ENCODE measurements at places on chromosomes 5 and 9. TPM values are rescaled to one million over a fixed set of nuclear protein-coding genes. Genes with fewer than 3 reads are reported as not detected.

The FBP2 gene
- not detected for total RNA-seq

The LCP2 gene
- total RNA-seq = 2.4 TPM

The CDH10 gene
- not detected for total RNA-seq

The SHISAL2B gene
- total RNA-seq = not detected

The TTC39B gene
- total RNA-seq = 6.7 TPM

The EXOC3 gene
- total RNA-seq = 52.1 TPM

The CCNO gene
- not detected for total RNA-seq

The MRPL36 gene
- total RNA-seq = 36.9 TPM

DNA sequence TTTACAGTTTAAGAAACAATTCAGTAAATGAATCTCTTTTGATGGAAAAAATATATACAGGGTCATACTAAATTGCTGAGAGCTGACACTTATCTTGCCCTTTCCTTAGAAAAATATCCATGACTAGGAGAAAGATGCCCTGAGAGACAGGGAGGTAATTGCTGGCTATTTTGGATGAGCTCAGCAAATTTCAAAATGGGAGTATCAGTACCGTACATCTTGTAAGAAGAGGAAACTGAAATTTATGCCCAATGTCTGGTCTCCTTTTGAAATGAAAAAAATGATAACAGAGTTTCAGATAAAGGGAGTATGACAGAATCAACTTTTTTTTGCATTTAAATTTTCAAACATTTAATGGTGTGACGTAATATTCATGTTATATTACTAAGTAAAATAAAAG, 415.8 kb upstream of the CDH10 start:
- DNase-seq = no peak

DNA sequence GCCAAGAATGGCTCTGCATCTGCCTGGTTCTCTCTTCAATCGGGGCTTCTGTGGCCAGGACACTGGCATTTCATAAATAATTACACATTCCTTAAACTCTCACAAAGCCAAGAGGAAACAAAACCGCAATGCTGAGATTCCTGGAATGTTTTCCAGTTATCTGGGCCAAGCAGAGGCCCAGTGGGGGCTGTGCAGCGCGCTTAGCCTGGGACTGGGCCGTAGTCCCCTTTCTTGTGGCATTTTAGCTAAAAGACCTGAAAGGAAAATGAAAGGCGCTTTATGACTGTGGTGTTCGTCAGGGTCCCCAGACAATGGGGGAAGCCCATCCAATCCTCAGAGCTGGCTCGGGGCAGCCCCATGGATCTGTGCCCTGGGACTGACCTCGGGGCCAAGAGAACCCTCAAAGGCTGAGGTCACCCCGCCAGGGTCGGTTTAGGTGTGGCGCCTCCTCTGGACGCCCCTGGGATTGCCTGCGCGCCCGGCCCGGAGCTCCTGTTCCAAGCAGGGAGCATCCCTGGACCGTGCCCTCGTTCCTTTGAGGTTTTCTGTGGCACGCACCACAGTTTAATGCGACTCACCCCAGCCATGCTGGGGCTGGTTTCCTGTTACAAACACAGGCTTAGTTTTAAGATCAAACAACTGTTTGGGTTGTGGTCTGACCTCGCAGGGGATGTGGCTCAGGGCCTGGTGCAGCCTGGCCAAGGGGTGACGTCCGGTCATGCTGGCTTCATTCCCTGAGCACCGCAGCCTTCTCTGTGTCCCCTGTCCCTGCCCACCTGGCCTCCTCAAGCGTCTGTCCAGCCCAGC, 51.5 kb upstream of the NKD2 start:
- DNase-seq = peak; percentile 87

- no peak for DNase-seq
Measured at GRCh38 chr9:111144741-111145140, 106.5 kb upstream of the LPAR1 start.

- DNase-seq = peak; percentile 26
Measured at GRCh38 chr9:78605041-78606000, 308.4 kb downstream of the PSAT1 start.

DNA sequence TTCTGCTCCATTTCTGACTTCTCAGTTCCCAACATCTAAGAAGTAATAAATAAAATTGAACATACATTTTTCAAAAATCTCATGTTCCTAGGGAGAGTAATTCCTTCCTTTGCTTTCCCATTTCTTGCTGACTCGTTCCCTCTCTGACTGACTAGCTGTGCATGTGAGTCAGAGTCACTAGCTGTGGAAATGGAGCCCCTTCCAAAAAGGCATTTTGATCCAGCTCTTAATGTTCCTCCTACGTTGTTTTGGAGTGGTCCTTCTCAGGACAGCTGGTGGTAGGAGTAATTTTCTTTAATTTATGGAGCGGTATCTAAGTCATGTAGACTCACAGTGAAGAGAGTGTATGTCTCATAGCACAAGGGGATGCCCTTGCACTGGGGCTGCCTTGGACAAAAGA, 460.2 kb downstream of the GADD45G start:
- no peak for DNase-seq

- DNase-seq = no peak
Measured at GRCh38 chr5:150078802-150079689, 7.3 kb downstream of the CSF1R start.

GRCh38 chr5:131965826-131966415, 20.5 kb upstream of the MEIKIN start:
- DNase-seq = no peak

DNA sequence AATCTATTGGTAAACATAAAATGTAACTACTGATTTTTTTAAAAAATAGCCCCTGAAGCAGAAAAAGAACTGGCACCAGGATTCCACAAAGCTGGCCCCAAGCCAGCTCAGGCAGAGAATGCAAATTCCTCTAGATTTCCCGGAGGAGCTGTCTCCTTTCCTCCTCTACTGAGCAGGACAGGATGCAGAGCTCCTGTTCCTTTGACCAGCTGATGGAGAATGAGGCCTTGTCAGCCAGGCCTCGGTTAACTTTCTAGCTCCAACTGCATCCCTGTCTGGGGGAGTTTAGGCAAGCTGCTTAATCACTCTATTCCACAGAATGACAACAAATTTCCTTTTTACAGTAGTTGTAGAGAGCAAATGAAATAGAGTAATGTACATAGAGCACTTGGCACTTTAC, 155.5 kb downstream of the GNAQ start:
- peak; percentile 76 for DNase-seq

DNA sequence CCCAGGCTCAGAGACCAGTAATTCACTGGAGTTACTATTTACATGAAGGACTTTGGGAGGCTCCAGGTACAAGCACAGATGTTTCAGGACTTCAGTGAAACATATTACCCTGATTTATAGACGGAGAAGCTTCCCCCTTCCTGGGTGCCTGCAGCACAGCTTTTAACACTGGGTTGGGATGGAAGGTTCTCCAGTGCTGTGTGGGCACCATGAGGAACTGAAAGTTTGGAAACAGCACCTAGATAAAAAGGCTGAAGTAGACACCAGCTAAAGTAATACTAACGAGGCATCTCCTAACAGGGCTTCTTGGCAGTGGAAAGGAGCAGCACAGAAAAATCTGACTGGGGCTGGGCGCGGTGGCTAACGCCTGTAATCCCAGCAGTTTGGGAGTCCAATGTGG, 70.7 kb downstream of the GCNT1 start:
- no peak for DNase-seq

- DNase-seq = no peak
Measured at GRCh38 chr5:159735749-159736660, 180.3 kb upstream of the ADRA1B start.

GRCh38 chr5:28430565-28431178, 1392.3 kb upstream of the CDH9 start:
- DNase-seq = no peak

GRCh38 chr5:157066080-157066479, 7.2 kb upstream of the HAVCR1 start:
- no peak for DNase-seq

GRCh38 chr5:142925795-142926194, 155.6 kb downstream of the ARHGAP26 start:
- DNase-seq = peak; percentile 85

GRCh38 chr5:14465116-14465515, 116.5 kb upstream of the OTULINL start:
- DNase-seq = no peak

DNA sequence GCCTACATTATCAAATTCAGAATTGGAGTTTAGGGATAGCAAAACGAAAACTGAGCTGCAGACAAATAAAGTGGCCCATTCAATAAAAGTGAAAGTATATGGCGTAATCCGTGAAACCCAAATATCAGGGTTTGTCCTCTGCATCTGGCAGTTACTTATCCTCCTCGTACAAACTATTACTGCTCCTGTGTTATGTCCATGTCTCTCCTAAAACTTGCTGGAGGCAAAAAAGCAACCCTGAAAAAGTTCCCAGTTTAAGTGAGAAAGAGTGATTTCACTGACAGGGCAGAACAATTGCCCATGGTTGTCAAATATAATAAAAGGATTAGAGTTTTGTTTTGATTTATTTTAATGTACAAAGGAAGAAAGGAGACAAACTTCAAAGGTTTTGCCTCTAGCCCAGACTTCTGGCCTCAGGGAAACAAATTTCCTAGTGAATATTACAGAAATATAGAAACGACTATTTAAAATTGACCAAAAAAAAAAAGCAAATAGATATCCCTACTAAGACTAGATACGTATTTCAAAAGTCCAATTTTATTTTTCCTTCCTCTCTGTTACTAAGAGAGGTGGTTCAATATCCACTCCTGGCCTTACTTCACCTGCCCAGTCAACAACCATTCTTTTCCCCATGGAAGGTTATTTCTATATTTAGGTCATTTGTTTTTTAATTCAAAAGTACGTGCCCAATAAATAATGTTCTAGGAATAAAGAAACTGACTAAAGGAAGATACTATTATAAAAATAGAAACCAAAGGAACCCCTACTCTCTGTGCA, 50.0 kb downstream of the NFIB start:
- no peak for DNase-seq

DNA sequence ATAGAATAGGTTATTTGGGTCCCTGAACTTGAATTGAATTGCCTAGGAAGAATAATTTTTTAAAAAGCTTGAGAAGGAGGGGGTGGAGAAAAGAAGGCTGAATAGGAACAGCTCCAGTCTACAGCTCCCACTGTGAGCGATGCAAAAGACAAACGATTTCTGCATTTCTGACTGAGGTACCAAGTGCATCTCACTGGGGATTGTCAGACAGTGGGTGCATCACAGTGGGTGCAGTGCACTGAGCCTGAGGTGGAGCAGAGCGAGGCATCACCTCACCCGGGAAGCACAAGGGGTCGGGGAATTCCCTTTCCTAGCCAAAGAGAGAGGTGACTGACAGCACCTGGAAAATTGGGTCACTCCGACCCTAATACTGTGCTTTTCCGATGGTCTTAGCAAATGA, 782.2 kb upstream of the RGMB start:
- no peak for DNase-seq

DNA sequence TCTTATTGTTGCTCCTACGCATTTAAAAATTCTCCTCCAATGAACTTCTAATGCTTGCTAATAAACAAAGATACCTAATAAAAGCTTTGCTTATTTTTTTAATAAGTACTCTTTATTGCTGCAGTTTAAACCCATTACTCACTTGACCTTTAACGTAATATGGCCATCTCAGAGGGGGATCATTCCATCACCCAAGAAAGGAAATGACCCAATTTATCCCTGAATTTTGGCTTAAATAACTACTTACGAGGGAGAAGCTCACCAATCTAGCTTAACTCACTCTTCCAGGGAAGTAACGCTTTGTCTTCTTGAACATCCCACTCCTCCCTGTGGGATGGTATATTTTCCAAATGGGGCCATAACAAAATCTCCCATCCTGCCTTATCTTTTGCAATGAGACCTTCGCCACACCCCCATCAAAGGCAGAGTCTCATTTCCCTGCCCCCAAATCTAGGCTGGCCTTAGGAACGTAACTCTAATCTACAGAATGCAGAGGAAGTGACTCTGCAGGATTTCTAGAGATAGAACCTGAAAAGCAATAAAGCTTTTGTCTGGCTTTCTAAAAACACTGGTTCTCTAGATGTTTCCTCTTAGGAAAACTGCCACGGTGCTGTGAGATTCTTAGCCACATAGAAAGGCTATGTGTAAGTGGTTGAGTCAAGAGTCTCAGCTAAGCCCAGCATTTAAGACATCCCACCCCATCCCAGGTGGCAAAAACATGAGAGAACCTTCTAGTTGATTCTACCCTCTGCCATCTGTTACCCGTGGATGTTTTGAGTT, 310.0 kb downstream of the ASTN2 start:
- DNase-seq = no peak

- peak; percentile 0 for DNase-seq
Measured at GRCh38 chr5:29005386-29005785, 1967.0 kb upstream of the CDH9 start.

DNA sequence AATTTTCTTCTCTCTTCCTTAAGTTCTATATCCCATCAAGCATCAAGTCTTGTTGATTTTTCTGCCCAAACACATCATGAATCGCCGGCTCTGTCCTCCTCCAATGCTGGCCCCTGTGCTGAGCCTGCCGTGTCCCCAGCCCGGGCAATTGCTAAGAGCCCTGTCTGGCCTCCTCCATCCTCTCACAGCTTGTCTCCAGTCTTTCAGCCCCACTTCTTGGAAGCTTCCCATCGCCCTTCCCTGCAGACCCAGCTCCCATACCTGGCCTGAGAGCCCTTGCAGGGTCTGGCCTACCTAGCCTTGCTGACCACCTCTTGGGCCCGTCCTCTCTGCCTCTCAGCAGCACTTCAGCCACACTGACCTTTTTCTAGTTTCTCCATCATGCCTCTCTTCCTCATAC, 61.9 kb downstream of the COL15A1 start:
- DNase-seq = no peak

GRCh38 chr5:21856987-21857386, 996.2 kb downstream of the CDH12 start:
- DNase-seq = no peak

GRCh38 chr9:18745710-18746109, 271.8 kb downstream of the ADAMTSL1 start:
- DNase-seq = no peak

GRCh38 chr9:126379661-126380360, 53.2 kb downstream of the MVB12B start:
- no peak for DNase-seq

DNA sequence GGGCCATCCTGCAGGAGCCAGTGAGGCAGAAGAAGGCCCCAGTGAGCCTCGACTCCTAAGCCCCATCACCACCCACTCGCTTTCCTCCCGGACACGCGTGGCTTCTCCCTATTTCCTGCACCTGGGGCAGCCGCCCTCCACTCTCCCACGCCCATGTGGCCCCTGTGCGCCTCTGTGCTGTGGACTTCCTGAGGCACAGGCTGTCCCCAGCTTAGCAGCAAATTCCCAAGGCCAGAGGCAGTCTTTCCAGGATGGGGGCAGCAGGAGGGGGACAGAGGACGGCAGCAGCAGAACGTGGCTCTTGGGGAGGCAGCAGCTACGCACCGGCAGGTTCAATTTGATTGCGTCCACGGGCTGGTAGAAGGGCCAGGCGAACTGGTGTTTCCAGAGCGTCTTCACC, 14.9 kb downstream of the BRD3 start:
- DNase-seq = no peak

GRCh38 chr9:7823651-7824050, 24.1 kb upstream of the DMAC1 start:
- peak; percentile 3 for DNase-seq
